ENCODE measurements at places on chromosomes 5 and 9.

DNA sequence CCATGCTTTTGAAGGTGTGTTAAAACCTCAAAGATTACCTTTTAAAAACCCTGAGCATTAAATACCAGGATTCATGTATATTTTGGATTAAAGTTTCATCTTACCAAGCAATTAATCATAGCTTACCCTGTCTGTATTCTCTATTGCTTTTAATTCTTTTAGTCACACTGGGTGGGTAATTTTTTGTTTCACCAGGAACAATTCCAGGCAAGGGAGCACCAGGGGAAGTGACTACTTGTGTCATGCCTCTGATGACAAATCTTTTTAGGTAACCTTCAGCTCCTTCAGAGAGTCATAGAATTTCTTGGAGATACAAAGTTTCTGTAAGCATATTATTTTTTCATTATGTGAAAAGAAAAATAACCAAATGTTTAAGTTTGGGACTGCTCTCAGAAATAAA, 33.4 kb upstream of the ANXA1 start:
- DNase-seq = no peak

DNA sequence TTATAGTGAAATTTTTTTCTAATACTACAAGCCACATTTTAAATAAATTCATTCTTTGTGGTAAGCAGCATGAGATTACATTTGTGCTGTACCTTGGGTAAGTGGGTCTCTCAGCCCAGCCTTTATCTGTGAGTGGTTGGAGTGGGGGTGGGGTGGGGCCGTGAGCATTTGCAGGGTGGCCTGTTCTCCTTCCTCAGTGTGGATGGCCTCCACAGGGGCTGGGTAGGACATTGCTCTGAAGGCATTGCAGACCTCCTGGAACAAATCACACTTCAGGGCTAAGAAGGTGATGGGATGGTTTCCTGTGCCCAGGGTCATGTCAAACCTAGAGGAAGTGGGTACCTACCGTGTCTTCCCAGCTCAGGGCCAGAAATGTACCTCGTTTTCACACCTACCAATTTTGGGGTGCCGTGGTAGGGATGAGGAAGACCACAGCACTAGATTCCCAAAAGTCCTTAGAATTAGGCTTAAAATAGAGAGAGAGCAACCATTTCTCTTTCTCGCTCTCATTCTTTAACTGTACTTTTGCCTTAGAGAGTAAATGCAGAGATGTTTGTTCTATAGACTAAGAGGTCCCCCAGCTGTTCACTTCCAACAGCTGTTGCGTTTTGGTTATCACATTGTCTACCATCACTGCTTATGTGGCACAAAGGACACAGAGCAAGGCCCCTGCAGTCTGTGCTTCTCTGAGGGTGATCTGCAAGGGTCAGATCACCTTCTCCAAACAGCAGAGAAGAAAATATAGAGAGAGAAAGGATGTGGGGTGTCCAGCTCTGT, 83.4 kb upstream of the CTSL start:
- DNase-seq = no peak

- no peak for DNase-seq
Observed at GRCh38 chr5:40446910-40447309, 232.8 kb upstream of the PTGER4 start.

DNA sequence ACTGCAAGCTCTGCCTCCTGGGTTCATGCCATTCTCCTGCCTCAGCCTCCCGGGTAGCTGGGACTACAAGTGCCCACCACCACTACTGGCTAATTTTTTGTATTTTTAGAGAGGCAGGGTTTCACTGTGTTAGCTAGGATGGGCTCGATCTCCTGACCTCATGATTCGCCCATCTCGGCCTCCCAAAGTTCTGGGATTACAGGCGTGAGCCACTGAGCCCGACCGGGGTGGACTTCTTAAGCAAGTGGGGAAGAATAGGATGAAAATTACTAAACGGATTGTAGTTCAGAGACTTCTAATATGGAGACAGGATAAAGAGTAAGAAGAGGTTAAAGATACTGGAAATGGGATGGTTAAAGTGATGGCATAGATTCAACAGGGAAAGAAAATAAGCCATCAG, 132.3 kb upstream of the IRX2 start:
- DNase-seq = no peak

DNA sequence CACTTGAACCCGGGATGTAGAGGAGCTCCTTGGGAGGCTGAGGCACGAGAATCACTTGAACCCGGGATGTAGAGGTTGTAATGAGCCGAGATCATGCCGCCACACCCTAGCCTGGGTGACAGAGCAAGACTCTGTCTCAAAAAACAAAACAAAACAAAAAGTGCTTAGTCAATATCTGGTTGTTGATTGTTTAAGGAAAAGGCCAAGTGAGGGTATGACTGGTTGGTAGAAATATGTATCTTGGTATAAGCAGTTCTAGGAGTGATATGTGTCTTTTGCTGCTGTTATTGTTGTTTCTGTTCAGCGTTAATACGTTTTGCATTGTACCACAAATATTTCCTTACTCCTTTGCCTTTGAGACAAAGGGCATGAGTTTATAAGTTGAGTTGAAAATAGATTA, 210.7 kb upstream of the DMRT1 start:
- DNase-seq = no peak
